Activated B cell treated with CpG ODN at 0.5 μM for 24 hours (primary cell): ENCODE measurements at places on chromosomes 5 and 9. TPM values are rescaled to one million over a fixed set of nuclear protein-coding genes. Genes with fewer than 3 reads are reported as not detected.

DNA sequence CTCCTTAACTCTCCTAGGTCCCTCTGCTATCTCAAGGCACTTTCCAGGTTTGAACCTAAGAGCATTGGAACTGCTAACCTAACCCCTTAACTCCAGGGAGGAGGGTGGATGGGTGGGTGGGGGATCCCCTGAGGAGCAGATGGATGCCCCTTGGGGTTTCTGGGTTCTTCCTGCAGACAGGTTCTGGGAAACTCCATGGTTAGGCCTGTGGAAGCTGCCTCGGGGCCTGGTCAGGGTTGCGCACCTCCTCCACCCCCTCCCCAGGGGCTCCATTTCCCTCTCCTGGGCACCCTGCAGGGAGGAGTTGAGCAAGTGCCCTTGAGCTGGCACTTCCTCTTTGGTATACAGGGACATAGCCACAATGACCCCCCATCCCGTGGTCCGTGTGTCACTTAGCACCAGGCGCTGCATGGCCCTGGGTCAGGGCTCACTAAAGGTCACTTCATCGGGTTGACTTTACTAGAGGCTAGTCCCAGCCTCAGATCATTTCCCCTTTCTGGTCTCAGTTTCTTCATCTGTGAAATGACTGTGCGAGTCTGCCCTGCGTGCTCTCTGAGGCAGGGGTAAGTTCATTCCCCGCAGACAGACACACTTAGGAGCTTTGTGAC lies 16.0 kb downstream of the CXXC5 start:
- peak; percentile 54 for DNase-seq

- DNase-seq: no peak
These were observed 17.4 kb upstream of the ENTREP1 start for GRCh38 chr9:69307446-69308205.

PALM2AKAP2 gene
- not detected in 2 replicates for total RNA-seq

MYMK gene
- total RNA-seq: not detected in 2 replicates

ANKRD20A1 gene
- 0.44 and 0.54 TPM in 2 replicates for total RNA-seq

OR2K2 gene
- not detected in 2 replicates for total RNA-seq

DNA sequence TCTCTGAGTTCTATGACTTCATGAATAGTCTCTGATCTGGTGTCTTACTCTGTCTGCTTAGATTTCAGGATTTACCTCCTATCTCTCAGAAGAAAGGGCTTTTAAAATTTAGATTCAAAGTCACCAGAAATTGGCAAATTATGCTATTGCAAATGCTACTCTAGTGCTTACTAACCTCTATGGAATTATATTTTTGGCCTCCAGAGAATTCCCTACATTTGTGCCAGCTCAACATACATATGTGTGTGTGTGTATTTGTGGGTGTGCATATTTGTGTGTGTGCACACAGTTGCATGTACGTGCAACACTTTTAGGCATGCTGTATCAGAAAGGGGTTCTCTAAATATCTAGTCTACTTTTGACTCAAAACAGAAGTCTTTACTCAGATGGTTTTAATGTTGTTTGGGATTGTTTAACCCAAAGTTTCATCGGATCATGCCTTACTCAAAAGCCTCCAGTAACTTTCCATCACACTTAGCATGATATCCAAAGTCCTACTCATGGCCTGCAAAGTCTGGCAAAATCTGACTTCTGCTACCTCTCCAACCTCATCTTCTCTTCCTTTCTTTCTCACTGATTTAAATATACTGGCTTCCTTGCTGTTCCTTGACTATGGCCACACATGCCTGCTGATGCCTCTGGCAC lies 147.6 kb upstream of the NR3C1 start:
- no peak for DNase-seq

ALDH1A1 gene
- not detected in 2 replicates for total RNA-seq

- no peak for DNase-seq
These were observed 6.8 kb downstream of the FAM219A start for GRCh38 chr9:34451545-34451944.
